ENCODE measurements at places on chromosomes 3 and 15.

DNA sequence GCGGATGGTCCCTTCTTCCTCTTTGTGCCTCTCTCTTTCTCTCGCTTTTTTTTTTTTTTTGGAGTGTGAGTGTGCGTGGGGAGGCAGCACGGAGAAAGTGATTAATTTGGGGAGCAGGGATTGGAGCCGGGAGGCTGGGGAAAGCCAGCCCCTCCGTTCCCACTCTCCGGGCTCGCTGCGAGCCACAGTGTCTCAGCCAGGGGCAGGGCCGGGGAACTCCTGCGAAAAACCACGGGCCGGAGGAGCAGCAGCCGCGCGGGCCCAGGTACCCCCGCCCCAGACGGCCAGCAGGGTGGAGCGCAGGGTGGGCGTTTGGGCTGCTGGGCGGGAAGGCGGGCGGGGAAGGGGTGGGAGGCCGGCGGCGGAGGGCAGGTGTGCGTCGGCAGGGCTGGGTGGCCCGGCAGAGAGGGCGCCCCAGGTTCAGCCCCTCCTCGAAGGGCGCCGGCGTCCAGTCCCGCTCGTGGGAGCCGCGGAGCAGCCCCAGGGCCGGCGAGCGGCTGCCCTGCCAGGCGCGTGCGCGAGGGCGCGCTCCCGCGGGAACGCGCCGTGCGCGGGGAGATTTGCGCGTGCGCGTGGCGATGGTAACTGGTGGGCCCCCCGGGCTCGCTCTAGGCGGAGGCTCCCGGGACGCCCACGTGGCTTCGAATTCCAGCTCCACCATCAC lies 1.4 kb downstream of the CHL1 start:
- DNase-seq: no peak

DNA sequence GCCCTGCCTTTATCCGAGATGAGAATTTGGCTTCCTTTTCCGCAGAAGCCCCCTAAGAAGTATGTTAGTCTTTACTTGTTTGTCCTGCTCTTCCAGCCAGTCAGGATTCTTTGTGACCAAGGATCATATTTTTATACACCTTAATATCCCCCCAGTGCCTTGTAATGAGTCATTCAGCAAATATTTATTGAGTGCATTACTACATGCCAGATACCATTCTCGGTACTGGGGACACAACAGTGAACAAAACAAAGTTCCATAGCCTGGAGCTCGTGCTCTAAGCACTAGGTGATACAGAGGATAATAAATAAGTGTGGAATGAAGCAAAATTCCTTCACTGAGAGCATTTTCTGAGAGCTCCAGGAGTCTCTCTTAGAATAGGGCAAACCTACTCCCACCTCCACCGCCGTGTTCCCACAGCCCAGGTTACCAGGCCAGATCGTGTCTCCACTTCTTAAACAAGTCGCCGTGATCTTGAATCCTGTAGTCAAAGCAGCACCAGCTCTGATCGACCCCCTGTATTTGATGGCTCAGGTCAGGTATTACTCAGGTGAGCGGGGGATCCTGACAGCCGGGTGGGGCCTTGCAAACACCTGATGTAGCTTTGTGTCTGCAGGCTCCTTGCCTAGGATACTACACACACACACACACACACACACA lies 18.5 kb downstream of the TTC21A start:
- peak; percentile 23 for DNase-seq

GRCh38 chr15:42194513-42194912 lies 13.6 kb downstream of the VPS39 start:
- DNase-seq: peak; percentile 85

DNA sequence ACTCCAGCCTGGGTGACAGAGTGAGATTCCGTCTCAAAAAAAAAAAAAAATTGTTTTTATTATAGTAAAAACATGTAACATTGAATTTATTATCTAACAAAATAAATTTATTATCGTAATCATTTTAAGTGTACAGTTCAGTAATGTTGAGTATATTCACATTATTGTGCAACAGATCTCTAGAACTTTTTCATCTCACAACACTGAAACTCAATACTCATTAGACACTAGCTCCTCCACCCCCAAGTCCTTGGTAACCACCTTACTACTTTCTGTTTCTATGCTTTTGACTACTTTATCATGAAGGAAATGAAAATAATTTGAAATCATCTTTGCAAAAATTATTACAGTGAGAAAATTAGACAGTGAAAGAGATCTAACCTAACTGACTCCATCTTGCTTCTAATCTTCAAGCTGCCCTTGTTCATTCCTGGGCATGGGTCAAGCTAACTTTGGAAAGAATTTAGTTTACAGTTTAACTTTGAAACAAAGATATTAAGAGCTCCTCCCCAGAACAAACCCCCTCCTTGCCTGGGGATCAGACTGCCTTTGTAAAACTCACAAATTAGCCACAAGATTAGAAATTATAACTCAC lies 15.0 kb upstream of the FYCO1 start:
- DNase-seq: no peak

DNA sequence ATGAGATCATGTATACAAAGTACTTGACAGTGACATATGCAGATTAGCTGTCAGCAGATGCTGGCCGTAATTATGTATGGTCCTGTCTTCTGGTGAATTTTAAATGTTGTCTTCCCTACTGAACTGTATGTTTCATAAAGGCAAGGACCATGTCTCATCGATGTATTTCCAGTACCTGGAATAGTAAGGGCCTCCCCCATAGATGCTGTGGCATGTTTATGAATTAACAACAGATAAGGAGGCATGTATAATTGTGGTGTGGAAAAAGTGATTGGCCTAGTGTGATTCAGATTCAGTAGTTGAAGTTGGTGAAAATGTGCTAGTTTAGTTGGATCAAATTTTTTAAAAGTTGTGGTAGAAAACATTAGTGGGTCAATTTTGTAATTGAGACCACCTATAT lies 202.7 kb upstream of the SLC2A2 start:
- no peak for DNase-seq

GRCh38 chr3:10289787-10290355 lies 2.9 kb downstream of the GHRL start:
- no peak for DNase-seq
